ENCODE measurements at places on chromosomes 1 and 21.

DNA sequence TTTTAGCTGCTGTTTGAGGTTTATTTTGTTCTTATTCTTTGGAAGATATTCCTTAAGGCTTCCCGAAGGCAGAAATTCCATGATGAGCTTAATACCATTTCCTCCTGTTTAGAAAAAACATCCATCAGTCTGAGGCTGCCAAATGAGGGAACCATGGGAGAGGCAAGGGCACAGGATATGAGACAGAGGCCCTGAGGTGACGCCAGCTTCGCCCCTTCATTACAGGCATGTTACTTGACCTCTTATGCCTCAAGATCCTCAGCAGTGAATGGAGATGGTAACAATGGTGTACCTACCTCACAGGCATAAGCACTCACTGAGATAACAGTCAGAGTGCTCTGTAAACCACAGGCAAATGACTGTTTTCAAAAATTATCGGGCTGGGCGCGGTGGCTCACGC, 93.6 kb downstream of the RAVER2 start:
- no peak for DNase-seq

- DNase-seq, result no peak
Observed at GRCh38 chr1:178488393-178488792, 8.4 kb downstream of the CLEC20A start.

DNA sequence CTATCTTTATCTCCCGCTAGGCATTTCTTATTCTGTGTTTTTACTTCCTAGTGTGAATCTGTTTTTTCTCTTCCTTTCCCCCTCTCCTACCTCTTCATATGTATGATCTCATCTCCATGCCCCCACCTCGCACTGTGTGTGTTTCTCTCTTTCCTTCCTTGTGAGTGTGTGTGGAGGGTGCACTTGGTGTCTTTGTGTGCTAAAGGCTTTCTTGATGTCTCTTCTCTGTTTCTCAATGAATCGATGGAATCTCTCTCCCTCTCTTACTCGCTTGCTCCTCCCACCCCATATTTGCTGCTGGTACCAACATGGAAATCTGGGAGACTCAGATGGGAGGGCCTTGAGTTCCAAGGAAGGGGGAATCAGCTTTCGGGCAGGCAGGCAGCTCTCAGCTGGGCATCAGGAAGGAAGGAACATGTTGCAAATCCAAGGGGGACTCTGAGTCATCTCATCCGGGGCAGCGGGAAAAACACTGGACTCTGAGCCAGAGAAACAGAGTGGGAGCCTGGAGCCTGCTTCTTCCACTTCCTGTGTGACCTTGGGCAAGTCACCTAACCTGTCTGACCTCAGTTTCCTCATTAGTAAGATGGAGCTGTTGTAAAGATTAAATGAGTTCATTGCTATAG, 147.5 kb downstream of the PTPRU start:
- DNase-seq, result no peak

DNA sequence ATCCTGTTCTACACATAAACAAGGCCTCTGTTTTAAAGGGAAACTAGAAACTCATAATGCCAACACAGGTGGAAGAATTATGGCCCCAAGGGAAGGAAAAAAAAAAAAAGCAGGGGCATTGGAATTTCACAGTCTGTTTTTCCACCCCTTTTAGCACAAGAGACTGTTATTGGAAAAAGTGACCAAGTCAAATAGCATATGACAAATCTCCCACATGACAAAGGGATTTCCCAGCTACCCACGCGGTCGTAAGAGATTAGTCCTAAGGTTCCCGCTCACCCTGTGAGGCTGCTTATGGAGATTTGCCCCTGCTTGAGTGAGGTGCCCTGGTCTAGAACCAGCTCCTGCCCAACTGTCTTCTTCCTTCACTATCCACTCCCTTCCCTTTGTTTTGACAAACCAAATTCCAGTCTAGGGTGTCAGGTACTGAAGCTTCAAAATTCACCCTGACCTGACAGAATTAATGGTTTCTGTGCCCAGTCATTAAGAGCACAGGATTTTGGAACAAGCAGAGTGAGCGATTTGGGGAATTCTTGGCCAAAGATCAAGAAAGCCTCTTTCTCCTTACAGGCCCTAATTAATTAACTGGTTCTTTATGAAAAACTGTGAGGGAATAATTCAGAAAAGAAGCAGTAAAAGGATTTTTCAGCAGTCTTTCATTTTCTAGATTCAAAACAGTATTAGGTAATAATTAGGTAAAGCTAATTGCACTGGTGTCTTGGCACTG, 107.3 kb downstream of the NMNAT2 start:
- DNase-seq, result no peak

GRCh38 chr1:236421022-236421421, 26.9 kb downstream of the EDARADD start:
- no peak for DNase-seq

- DNase-seq, result no peak
Observed at GRCh38 chr1:83632906-83633305, 366.0 kb downstream of the TTLL7 start.

Data from hepatic stellate cell (primary cell).